ENCODE measurements at places on chromosomes 3 and 15. TPM values are rescaled to one million over a fixed set of nuclear protein-coding genes. Genes with fewer than 3 reads are reported as not detected.

The DISP2 gene
- polyA plus RNA-seq = 1.8 TPM

The ASB7 gene
- 5.4 TPM for polyA plus RNA-seq

The FBN1 gene
- 28.7 TPM for polyA plus RNA-seq

The CCDC191 gene
- 0.50 TPM for polyA plus RNA-seq

The ROPN1 gene
- polyA plus RNA-seq = 0.19 TPM

The RHOV gene
- not detected for polyA plus RNA-seq

The HYAL1 gene
- polyA plus RNA-seq = 60.7 TPM

The ADAMTS9 gene
- polyA plus RNA-seq = 12.1 TPM

The KBTBD13 gene
- polyA plus RNA-seq = 0.78 TPM

The CCR5 gene
- 0.27 TPM for polyA plus RNA-seq

The SPINK8 gene
- not detected for polyA plus RNA-seq

The SLC9C1 gene
- polyA plus RNA-seq = 0.15 TPM

GRCh38 chr3:5013021-5013906 lies 34.0 kb downstream of the BHLHE40 start:
- DNase-seq = peak; percentile 70

- peak; percentile 98 for DNase-seq
Measured at GRCh38 chr3:10010878-10011465, 15.3 kb upstream of the FANCD2 start.

GRCh38 chr3:5301651-5302297 lies 114.3 kb downstream of the EDEM1 start:
- DNase-seq = peak; percentile 29

- no peak for DNase-seq
Measured at GRCh38 chr3:88462230-88462629, 312.5 kb downstream of the C3orf38 start.

DNA sequence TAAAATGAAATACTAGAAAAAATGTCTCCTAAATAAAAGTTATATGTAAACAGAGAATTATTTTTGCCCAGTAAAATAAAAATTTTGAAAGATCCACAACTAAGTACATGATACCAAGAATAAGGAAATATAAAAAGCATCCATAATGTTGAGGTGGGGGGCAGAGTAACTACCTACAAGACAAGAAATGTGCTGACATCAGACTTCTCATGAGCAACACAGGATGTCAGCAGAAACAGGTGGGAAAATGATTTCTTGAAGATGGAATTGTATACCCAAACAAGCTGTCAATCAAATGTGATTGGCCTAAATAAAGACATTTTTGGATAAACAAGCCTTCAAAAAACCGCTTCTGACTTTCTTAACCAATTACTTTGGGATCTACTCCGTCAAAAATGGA lies 143.9 kb upstream of the LIPC start:
- DNase-seq = no peak

DNA sequence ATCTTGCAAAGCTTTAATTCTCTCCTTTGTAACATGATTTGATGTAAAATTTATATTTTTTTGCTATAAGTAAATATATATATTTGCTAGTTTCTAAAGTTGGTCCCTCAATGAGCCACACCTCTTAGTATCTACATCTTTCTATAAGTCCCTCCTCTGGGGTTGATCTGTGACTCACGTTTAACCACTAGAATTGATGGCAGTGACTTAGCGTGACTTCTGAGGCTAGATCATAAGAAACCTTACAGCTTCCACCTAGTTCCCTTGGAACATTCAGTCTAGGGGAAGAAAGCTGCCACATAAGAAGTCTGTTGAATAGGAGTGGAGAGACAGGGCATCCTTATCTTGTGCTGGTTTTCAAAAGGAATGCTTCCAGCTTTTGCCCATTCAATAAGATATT lies 56.6 kb upstream of the TNIK start:
- DNase-seq = no peak

GRCh38 chr3:193945143-193945542 lies 190.8 kb upstream of the HES1 start:
- DNase-seq = no peak

GRCh38 chr3:28053759-28054158 lies 187.7 kb upstream of the CMC1 start:
- DNase-seq = no peak

DNA sequence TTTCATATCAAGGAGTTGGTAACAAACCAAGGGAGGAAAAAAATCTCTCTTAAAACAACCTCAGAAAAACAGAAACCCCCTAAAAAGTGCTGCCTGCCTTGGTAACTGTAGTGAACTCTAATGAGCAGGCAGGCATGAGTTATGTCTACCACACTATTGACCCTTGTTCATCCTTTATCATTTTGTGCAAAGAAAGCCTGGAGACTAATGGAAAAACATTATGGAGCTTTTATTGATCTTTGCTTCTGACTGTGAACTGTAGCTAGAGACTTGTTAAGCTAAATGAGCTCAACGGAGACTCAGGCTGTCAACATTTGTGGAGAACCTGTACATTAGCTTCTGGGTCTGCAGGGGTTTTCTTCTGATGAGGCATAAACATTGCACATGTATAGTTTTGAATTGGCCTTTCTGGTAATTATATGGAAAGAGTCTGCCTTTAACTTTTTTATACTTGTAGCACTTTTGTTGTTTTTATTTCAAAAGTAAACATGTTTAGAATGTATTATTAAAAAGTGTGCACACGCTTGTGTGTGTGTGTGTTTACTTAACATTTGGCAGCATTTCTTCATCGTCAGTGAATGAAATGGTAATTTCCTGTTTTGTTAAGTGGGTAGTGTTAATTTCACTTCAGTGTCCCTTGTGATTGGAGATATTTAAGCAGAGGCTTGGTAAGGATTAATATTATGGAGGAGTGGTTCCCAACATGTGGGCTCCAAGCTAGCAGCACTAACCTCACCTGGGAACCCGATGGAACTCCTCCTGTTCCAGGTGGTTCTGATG lies 15.9 kb upstream of the SPTSSB start:
- no peak for DNase-seq

GRCh38 chr15:76084256-76084655 lies 24.5 kb downstream of the TMEM266 start:
- DNase-seq = no peak

DNA sequence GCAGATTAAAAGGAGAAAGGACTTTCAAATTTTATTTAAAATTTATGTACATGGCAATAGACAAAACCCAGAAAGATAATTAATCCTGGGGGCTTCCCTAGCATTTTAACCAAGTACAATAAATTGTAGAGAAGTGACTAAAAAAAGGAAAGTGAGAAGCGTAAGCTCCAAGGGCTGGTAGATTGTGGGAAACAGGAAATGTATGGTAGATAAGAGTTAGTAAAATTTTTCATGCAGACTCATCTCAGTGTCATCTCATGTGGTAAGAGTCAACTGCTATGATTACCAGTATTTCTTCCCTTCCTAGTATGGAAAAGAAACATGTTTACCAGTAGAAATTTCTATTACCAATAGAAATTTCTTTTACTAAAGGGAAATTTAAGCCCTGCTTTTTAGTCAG lies 464.3 kb upstream of the AGTR1 start:
- DNase-seq = no peak

DNA sequence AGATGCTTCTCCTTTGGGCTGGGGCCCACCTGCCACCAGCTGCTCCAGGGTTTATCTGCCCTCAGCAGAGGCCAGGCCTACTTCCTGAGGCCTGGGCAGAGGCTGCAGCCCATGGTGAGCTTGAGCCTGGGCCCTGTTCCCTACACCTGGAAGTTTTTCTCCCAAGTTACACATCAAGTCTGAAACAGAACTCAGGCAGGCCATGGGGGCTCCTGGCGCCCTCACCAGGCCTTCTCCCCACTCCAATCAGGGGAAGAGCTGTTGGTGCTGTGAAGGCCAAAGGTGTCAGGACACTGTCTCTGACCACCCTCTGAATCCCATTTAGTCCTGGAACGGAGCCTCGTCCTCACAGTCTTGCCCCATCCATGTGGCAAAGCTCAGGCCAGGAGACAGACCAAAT lies 7.3 kb downstream of the VWA5B2 start:
- no peak for DNase-seq

GRCh38 chr15:69997813-69998212 lies 99.9 kb downstream of the TLE3 start:
- DNase-seq = no peak

- no peak for DNase-seq
Measured at GRCh38 chr3:184389384-184389783, 9.5 kb downstream of the CHRD start.

GRCh38 chr15:34125945-34126344 lies 24.1 kb downstream of the PGBD4 start:
- no peak for DNase-seq

DNA sequence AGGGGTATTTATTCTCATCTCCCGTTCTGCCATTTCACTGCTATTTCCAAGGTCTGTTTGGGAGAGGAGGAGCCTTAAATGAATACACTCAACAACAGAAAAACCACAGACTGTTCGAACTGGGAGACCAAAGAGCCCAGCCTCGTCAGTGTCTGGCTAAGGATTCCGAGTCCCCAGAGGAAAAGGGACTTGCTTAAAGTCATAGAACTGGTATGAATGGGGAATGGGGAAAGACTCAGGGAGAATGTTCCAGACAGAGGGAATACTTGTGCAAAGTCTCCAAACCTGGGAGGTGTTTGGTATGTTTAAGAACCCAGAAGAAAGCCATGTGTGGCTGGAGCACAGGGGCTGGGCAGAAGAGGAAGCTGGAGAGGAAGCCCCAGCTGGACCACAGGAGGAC lies 46.9 kb downstream of the FAM43A start:
- no peak for DNase-seq

DNA sequence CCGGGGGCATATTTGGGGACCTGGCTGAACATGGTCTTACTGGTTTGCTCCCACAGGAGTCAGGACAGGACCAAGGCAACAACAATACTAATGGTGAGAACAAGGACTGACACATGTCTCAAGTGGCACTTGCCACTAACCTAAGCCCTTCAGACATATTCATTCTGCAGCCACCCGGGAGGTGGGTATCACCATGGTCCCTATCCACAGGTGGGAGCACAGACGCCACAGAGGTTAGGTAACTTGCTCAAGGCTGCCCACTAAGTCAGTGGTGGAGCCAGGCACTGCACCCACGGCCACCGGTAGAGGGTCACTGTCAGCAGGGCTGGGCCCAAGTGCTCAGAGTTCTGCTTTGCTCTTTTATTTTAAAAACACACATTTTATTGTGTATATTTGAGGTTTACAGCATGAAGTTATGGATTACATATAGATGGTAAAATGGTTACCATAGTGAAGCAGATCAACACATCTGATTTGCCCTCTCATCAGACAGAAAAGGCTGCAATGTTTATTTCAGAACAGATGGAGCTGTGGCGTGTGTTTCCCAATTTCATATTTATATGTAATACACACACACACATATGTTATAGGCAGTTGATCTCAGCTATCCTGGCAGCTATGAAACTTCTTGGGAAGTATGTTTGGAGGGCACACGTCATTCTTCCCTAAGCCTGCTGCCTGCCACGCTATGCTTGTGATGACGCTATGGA lies 30.0 kb upstream of the SLC41A3 start:
- DNase-seq = no peak

DNA sequence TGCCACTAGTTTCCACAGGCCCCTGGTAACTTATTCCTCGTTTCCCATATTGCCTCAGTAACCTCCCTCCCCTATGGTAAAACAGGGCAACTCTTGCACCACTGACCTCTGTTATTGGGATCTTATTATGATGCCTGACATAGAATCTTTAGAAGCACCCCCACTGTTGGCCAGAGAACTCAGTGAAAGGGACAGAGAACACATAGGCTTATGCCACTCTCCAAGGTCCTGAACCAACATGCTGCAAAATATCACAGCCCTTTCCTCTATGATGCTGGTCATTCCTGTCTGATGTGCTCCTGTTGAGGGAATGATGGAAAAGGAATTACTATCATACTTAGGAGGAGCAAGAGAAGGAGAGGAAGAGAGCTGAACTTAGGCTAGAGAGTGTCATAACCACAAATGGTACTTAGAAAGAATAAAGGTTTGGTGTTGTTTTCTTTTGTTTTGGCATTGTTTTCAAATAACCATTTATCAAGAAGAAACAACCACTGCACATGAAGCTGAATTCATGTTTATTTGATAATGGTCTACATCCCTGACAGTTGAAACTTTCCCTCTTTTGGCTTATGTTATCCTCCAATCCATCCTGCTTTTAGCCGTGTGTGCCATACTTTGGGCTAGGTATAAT lies 330.2 kb downstream of the EPHB1 start:
- no peak for DNase-seq

- no peak for DNase-seq
Measured at GRCh38 chr3:16467393-16467792, 46.1 kb downstream of the RFTN1 start.

DNA sequence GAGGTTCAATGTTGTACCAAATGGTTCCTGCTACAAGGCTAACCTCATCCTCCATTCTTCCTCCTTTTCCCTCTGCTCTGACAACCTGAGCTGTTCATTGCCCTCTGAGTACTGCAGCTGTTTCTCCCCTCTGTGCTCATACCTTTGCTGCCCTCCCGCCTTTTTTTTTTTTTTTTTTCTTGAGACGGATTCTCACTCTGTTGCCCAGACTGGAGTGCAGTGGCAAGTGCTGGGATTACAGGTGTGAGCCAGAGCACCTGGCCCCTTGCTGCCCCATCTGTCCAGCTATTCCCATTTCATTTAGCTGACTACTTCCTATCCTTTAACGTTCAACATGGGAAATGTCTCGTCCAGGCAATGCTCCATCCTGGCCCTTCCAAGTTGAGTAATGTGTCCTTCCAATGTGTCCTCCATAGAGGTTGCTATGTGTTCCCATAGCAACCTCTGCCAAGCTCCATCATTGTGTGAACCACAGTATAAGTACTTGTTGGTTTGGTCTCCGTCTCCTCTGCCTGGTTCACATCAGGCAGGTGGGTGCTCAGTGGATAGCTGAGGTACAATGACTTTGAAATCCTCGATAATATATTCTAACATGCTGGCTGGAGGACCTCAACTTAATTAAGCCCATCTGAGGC lies 179.9 kb upstream of the ANKRD28 start:
- DNase-seq = no peak

DNA sequence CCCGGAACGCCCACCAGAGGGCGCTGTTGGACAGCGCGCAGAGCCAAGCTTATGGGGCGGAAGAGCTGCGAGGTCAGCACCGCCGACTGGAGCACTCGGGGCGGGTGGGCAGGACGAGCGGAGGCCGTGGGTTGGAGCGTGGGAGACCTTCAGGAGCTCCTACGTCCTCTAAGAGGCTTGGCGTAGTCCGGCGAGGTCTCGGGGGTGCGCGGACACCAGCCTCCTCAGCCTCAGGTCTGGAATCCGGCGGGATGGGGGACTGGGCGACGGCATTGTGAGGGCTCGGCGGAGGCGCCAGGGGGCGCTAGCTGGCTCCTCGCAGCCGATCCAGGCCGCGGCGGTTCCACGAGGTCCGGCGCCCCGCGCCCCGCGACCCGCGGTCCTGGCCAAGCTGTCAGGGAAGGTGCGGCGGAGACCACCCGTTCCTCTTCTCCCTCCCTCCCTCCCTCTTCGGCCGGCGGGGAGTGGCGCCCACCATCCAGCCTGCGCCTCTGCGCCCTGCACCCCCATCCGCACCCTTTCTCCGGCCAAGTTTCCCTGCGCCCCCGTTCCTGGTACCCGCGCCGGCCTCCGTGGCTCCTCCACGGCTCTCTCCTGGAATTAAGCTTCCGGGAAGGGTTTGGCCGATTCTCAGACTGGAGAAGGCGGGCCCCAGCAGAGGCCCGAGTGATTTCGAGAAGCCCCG lies 24.3 kb upstream of the POLG start:
- DNase-seq = peak; percentile 90

Measured in heart left ventricle (tissue), 16 donors.